HFF-Myc (cell line): ENCODE measurements at places on chromosomes 2 and 18.

GRCh38 chr2:235025800-235026536 lies 74.2 kb downstream of the SH3BP4 start:
- DNase-seq = peak; percentile 77

DNA sequence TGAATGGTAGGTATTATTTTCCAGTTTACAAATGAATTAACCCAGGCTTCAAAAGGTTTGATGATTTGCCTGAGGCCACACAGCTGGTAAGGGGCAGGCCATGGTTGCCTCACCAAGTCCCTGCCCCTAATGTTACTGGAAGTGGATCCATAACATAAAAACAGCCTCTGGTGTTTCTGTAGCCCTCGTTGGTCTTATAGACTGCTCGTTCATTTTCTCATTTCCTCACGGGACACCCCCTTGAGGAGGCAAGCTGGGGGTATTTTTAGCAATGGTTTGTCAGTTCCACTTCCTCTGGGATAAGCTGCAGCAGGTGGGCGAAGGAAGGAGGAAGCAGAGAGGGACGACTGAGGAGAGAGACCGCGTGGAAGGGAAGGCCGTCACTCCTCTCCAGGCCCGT lies 32.9 kb upstream of the NDUFV2 start:
- DNase-seq = no peak

DNA sequence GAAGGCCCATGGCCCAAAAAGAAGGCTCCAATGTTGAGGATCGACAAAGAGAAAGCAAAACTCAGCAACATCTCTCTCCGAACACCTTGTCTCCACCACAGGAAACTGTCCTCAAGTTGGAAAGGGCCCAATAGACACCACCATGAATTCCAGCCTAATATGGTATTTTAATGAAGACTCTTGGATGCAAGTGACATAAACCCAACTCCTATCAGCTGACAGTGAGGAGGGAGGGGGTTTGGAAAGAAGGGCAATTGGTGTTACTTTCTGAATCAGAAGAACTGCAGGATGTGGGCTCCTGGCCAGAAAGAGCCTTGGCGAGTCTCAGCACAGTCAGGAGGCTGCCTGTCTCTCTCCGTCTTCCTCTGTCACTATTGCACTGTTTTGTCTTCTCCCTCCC lies 40.3 kb upstream of the SIGLEC15 start:
- no peak for DNase-seq

DNA sequence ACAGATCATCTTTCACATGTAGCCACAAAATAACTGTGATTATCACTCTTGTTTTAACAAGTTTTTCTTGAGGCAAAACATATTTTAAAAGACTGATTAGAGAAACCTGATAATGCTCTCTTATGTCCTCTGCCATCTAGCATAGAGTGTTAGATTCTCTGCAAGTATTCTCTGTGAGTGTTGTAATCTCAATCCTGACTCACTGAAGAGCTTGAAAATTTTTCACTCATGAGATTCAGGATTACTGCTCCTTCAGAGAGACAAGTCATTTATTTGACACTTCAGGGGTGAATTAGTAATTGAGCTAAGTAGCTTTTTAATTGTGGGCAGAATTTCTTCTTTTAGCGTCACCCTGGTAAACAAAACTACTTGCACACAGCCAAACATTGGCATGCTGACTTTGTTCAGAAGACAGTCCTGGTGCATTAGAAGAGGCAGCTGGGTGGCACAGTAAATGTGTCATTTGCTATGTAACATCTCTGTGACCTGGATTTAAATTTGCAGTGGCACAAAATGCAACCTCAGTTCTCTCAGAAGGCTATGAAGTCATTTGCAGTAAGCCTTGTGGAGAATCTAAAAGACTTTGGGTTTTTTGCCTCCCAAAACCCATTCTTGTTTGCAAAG lies 172.9 kb downstream of the LRP1B start:
- DNase-seq = no peak

DNA sequence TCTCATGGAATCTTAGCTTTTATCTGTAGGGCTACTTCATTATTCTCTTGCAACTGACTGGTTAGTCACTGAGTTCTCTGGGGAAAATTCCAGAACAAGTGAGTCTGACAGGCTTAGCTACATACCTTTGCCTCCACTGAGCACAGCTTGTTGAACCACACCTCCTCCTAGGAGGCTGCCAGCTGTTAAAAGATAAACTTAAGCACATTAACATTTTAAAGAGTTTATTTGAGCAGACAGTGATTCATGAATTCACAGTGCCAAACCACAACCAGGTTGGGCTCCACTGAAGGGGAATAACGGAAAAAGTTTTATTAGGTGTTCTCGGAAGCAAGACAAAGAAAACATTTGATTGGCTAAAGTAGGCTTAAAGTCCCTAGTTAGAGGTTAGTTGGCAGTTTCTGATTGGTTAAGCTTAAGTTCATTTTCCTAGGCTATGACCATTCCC lies 12.5 kb upstream of the SLC38A11 start:
- peak; percentile 86 for DNase-seq

DNA sequence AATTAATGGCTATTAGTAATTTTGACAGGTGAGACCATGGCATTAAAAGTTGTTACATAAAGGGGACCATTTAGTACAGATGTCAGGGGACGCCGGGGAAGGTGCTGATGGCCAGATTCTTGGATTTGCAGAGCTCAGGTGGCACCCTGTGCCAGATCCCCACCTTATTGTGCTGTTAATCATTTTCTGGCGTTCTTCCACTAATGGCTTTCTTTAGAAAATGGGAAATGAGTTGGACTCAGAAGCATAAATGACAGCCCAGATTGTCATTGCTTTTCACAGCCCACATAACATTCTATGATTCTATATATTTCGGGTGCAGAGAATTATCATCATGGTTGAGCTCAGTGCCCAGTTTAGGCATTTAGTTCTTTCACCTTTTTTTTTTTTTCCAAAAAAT lies 257.2 kb upstream of the TCF4 start:
- no peak for DNase-seq

GRCh38 chr2:231034291-231034882 lies 2.9 kb upstream of the C2orf72 start:
- DNase-seq = no peak
